ENCODE measurements at places on chromosomes 4 and X. TPM values are rescaled to one million over a fixed set of nuclear protein-coding genes. Genes with fewer than 3 reads are reported as not detected.

F8A3 gene
- 9.4 TPM for total RNA-seq

MAML3 gene
- 6.0 TPM for total RNA-seq

FDCSP gene
- total RNA-seq: not detected

NKX3-2 gene
- total RNA-seq: not detected

ZFP42 gene
- not detected for total RNA-seq

JADE3 gene
- 3.1 TPM for total RNA-seq

RAPGEF2 gene
- total RNA-seq: 24.4 TPM

CHIC2 gene
- total RNA-seq: 52.4 TPM

CRLF2 gene
- total RNA-seq: not detected

ABCG2 gene
- total RNA-seq: 0.06 TPM

CLNK gene
- not detected for total RNA-seq

KANTR gene
- 4.8 TPM for total RNA-seq

GYPB gene
- total RNA-seq: not detected

TMPRSS11B gene
- total RNA-seq: not detected

GABRG1 gene
- not detected for total RNA-seq

HSFX4 gene
- not detected for total RNA-seq

BBS12 gene
- total RNA-seq: 3.3 TPM

CT45A1 gene
- total RNA-seq: not detected

MAOA gene
- 121 TPM for total RNA-seq

PNMA3 gene
- total RNA-seq: not detected

LGI2 gene
- 0.25 TPM for total RNA-seq

SSX4 gene
- not detected for total RNA-seq

FAM9B gene
- not detected for total RNA-seq

Measured in cardiac ventricle fibroblast (primary cell).